ENCODE measurements at places on chromosomes 12 and 14.

- DNase-seq, result no peak
Measured at GRCh38 chr14:37816743-37817295, 221.4 kb downstream of the TTC6 start.

DNA sequence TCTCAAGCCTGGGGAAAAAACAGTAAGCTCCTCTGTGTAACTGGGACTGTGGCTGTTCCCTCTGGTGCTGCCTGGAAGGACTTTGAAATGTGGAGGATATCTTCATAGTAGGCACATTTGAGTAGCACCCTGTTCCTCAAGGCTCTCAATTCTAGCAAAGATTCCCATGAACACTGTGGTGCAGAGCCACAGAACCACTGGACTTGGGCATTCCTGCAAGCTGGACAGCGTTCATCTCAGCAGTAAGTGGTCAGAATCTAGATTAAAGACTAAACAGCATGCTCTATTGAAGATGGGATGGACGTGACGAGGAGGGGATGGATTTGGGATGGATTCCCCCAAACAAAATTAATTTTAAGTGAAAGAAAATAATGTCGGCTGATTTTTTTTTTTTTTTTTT lies 9.4 kb upstream of the YBX3 start:
- no peak for DNase-seq

DNA sequence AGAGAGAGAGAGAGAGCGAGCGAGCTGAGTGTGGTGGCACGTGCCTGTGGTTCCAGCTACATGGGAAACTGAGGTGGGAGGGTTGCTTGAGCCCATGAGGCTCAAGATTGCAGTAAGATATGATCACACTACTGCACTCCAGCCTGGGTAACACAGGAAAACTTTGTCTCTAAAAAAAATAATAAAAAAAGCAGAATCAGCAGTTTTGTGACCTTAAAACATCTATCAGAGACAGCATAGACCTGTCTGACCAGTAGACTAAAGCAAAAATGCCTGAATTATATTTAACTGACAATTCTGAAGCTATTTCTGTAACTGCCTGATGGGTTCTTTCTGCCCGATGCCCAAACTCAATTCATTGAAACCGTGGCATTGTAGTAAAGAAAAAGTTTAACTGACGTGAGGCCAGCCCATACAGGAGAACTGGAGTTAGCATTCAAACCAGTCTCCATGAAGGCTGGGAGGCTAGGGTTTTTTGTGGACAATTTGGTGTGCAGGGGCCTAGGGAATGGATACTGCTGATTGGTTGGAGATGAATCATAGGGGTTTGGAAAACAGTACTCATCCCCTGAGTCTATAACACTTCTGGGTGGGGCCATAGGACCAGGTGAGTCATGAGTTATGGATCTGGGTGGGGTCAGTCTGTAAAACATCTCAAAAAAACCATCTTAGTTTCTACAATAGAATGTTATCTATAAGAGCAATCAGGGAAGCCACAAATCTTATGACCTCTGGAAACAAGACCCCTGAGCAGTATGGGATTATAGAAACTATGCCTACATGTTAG lies 8.0 kb upstream of the RASSF8 start:
- no peak for DNase-seq

DNA sequence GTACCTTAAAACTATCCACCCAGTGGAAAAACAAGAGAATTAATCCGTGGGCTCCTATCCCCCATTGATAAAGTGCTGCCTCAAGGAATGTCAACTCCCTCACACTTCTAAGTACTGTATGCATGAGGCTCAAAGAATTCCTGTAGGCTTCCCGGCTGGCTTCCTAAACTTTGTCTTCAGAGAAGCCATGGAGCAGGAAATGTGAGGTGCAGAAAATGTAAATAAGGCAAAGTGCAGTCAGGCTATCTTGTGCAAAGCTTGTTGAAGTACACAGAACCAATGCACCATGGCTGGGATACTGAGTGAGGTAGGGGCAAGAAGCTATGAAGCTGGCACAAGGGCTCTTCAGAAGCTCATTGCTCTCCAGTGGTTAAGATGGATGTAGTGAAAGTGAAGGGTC lies 611.0 kb downstream of the FSCB start:
- no peak for DNase-seq

- DNase-seq, result no peak
Measured at GRCh38 chr12:7387289-7387688, 56.7 kb downstream of the CD163L1 start.

- no peak for DNase-seq
Measured at GRCh38 chr12:109421355-109422087, 55.6 kb downstream of the KCTD10 start.

DNA sequence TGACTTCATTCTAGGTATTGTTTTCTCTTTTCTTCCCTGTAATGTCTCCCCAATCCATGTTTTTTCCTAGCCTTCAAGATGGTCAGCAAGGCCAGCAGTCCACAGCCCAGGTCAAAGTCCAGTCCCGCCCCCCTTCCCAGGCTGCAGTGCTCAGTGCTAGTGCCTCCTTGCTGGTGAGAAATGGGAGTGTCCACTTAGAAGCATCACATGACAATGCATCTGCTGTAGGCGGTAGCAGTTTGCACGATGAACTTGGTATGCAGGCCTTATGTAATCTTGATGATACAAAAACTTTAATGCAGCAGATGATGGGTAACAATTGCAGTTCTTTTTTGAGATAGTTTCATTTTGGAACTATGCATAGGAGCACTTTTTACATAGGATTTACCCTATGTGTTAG lies 88.4 kb downstream of the PCNX1 start:
- DNase-seq, result no peak

- no peak for DNase-seq
Measured at GRCh38 chr12:1006255-1006654, 15.2 kb downstream of the ERC1 start.

DNA sequence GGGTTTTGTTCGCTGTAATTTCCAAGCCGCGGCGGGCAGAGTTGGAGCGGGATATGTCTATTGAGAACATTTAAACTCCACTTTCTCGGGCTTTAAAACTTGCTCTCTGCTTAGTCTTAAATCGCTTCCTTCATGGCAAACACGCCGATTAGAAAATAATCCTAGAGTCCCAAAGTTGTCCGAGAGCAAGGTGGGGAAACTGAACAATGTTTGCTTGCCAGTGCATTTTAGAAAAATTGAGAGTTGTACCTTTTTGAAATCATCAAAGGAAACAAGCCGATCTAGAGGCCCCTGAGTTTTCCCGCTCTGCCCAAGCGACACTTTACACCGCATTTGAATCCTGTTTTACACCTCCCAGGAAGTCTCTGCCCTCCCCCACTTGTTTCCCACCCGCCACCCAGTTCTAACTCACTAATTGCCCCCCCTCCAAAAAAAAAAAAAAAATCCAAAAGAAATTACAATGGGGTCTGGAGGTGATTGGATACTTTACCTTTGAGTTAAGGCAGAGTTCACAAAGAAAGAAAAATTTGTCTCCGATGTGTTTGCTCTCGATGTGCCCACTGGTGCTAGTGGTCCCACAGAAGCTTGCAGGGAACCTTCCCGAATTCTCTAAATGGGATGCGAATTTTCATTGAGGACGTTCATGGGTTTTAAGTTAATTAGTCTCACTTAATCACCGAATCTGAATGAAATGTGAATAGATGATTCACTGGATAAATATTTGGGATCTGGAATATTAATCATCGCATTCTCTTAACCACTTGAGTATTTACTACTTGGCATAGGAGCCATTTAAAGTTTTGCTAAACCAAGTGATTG lies 2.3 kb downstream of the HMGA2 start:
- no peak for DNase-seq

- no peak for DNase-seq
Measured at GRCh38 chr12:123107926-123108681, 42.8 kb downstream of the PITPNM2 start.

DNA sequence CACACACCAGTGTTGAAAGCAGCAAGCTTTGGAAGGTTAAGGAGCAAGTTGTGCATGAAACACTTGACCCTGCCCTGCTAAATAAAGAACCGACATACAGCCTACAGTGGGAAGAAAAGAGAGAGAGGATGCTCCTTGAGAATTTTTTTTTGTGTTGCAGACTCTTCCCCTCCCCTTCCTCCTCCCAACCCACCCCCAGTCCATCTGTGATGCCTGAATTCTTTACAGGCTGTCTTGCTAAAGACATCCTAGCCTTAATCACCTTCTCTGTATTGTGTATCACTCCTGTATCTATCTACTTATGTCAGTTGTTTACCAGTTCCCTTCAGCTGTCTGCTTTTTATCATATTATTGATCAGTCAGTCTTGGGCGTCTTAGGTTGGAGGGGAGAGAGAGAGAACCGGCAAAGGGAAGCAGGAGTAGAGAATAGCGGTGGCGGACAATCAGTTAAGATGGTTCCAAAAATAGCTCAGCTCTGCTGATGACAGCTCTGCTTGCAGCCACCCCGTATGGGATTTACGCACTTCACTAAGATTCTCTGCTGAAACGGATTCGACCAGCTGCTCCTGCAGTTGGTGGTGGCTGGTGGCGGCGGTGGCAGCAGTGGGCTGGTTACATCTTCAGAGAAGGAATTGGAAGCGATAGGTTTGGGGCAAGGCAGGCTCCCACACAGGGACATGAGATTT lies 664.7 kb downstream of the NRXN3 start:
- no peak for DNase-seq

- DNase-seq, result no peak
Measured at GRCh38 chr12:70338531-70338930, 27.6 kb upstream of the KCNMB4 start.

- DNase-seq, result no peak
Measured at GRCh38 chr14:25833341-25834126, 764.3 kb downstream of the NOVA1 start.

DNA sequence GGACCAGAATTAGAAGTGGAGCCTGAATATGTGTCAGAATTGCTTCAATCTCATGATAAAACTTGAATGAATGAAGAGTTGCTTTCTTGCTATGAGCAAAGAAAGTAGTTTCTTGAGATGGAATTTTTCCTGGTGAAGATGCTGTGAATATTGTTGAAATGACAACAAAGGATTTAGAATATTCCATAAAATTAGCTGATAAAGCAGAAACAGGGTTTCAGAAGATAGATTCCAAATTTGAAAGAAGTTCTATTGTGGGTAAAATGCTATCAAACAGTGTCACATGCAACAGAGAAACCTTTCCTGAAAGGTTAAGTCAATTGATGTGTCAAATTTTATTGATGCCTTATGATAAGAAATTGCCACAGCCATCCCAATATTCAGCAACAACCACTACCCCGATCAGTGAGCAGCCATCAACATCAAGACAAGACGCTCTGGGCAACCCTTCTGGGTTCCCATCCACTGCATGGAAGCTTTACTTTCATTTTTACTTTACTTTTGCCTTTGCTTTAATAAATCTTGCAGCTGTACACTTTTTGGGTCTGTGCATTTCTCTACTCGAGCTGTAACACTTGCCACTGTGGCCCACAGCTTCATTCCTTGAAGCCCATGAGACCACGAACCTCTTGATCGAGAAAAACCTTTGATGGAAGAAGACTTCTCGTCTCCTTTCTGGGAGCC lies 104.0 kb upstream of the SSTR1 start:
- no peak for DNase-seq

DNA sequence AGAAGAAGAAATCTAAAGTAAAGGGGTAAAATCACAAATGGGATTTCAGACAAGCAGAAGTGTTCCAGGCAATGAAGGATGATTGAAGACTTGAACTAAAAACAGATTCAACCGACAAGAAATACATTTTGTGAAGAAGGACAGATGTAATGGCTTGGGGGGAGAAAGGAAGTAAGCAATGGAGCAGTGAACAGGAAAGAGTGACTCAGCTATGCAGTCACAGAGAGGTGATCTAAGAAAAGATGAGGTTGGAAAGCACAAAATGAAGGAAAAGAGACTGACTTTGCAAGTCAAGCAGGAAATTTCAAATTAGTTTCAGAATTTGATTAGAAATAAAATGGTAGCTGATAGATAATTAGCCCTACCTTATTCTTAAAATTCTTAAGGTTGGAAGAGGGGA lies 66.5 kb downstream of the PUS7L start:
- no peak for DNase-seq

GRCh38 chr14:102746634-102747438 lies 30.4 kb upstream of the TRAF3 start:
- no peak for DNase-seq

GRCh38 chr12:116165036-116165425 lies 112.5 kb downstream of the MED13L start:
- no peak for DNase-seq

DNA sequence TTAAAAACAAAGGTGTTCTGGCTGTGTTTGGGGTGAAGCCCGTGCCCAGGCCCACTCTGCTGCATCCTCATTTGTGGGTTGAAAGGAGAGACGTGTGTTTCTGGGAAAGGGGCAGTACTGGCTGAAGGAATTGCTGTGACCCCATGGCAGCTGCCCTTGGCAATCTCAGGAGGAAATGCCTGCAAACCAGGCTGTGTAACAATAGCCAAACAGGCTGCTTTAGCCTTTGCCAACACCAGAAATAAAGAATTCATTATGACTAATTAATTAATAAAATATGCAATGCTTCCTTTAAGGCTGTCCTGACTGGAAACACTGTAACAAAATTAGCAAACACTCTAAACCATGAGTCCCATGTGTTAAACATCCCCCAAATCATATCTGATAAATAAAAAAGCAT lies 53.0 kb upstream of the KRR1 start:
- no peak for DNase-seq

DNA sequence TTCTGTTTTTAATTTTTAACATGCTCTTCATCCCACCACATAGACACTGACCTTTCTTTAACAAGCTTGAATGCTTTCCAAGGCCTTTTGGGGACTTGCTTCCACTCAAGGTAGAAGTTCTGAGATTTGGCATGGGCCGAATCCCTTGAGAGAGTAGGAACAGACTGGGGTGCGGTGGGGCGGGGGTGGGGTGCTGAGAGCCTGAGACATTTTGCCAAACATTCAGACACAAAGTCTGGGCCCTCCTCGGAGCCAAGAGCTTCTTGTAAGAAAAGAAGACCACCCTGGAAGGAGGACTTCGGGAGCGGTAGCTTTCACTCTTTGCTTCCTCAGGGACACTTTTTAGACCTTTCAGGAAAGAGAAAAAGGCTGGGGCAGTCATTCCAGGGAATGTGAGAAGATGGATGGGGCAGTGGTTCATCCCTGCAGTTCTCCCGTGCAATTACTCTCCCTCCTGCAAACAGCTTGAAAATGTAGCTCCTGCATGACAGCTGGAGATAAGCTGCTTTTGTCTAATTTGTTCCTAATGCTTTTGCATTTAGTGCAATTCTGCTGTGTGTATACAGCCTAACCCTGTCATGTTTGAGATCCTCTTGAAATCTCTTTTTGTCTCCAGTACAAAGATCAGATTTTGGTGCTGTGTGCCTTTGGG lies 16.3 kb upstream of the MYO1H start:
- no peak for DNase-seq

- no peak for DNase-seq
Measured at GRCh38 chr12:128450810-128451209, 183.8 kb downstream of the TMEM132C start.

GRCh38 chr12:62799126-62799736 lies 135.7 kb downstream of the PPM1H start:
- peak; percentile 64 for DNase-seq

GRCh38 chr12:29971446-29971845 lies 187.7 kb upstream of the TMTC1 start:
- no peak for DNase-seq

DNA sequence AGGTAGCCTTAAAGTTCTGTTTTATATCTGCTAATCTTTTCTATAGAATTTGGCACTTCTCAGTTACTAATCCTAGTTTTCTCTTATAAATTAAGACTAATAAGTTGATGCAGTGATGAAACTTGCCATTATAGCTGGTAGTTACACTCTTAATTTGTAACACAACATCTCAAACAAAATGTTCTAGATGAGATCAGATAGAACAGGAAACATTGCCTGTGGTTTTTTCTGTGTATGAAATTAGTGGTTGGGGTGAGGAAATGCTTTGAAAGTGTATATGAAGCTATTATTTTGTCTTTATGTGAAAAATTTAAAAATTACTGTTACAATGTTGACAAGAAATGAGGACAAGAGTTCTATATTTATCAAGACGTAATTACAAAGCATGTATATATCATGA lies 91.9 kb downstream of the PCNX1 start:
- no peak for DNase-seq

Measured in stimulated activated CD4-positive, alpha-beta T cell treated with anti-CD3 and anti-CD28 coated beads, Interleukin-2, amount 100 ng/mL, for 24 hours (primary cell).